Activated naive CD8-positive, alpha-beta T cell treated with anti-CD3 and anti-CD28 coated beads, Interleukin-2, amount 50 U/mL, for 16 hours (primary cell): ENCODE measurements at places on chromosomes 11 and 22.

- DNase-seq: no peak
Measured at GRCh38 chr22:19122752-19123492, 710 bp upstream of the DGCR2 start.

DNA sequence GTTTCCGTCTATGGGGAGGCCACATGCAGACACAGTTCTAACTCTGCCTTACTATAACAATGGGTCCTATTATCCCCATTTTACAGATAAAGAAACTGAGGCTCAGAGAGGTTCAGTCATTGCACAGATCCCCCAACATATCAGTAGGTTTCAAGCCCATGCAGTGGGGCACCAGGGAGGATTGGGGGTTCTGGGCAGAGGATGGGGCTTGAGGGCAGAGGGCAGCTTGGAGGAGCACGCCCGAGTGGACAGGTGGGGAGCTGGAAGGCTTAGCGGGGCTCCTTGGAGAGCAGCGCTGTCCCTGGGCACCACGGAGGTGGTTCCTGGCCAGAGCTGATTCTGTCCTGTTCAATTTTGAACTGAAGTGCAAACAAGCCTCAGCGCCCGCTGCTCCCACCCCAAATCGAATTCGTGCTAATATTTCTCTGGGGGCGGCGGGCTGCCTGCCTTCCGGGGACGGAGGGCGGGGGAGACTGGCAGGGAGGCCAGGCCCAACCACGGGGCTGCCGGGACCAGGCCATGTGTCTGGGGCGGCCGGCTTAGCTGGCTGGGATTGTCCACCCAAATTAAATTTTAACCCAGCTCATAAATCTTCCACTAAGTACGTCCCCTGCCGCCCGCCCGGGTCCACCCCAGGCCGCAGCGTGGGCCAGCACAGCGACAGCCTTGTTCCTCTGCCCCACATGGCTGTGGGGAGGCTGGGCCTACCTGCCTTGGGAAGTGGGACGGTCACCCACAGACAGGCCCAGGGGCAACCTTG, 49.4 kb downstream of the FLRT1 start:
- DNase-seq: no peak

- DNase-seq: no peak
Measured at GRCh38 chr22:43039800-43040199, 24.9 kb upstream of the PACSIN2 start.

- no peak for DNase-seq
Measured at GRCh38 chr22:24099666-24100065, 81.6 kb upstream of the SUSD2 start.

- no peak for DNase-seq
Measured at GRCh38 chr11:33706966-33707365, 6.3 kb upstream of the C11orf91 start.

DNA sequence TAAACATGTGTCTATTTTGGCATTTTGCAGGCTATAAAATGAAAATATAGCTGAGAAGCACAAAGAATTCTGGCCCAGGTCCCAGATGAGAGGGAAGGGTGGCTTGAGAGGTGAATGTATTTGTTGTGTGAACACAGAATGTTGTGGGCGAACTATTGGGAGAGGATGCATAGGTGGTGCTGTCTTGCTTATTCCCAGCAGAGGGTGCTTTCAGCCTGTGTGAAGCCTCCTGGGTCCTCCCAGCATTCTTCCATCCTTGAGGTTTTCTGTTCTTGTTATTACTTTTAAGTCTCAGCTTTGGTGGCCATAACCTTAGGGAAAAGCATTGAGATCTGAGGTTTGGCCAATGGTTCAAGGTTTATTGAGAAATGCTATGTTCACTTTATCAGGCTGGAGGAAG, 108.7 kb upstream of the SNX19 start:
- DNase-seq: no peak

GRCh38 chr22:37435970-37436603, 8.8 kb upstream of the ELFN2 start:
- DNase-seq: no peak

- DNase-seq: no peak
Measured at GRCh38 chr11:71222318-71223080, 29.9 kb downstream of the SHANK2 start.

- no peak for DNase-seq
Measured at GRCh38 chr11:15662285-15662684, 547.6 kb downstream of the INSC start.

DNA sequence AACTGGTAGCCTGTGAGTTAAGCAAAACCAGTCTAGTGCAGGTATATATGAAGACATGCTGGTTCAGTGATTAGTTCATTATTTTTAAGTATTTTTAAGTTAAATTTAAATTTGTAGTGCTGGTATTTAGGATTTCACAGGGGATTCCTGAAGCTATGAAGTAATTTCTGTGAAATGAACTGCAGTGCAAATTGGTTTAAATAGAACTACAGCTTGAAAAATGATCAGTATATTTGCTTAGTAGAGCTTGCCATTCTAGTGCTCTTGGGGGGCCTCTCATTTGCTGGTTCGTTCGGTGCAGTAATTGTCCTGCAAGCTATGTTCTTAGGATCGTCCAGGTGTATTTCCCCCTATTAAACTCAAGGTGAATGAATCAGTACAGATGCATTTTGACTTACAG, 13.1 kb downstream of the REXO2 start:
- DNase-seq: no peak

DNA sequence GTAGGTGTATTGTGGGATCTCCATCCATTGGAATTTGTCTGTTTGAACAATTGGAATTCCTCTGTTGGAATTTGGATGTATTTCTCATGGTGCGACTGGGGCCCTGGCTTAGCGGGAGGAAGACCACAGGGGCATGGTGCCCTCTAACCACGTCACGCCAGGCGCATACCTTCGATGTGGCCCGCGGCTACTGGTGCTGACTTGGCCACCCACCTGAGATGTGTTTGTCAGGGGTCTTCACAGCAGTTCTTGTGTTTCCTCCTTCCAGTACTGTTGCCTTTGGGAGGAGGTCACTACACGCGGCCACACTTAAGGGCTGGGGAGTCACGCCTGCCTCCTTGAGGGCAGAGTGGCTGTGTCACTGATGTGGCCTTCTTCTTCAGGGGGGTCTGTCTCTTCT, 36.6 kb upstream of the GRAMD4 start:
- DNase-seq: no peak

- no peak for DNase-seq
Measured at GRCh38 chr11:8744423-8744822, 61.8 kb downstream of the RPL27A start.

GRCh38 chr22:37342065-37342464, 59.8 kb downstream of the CYTH4 start:
- no peak for DNase-seq

DNA sequence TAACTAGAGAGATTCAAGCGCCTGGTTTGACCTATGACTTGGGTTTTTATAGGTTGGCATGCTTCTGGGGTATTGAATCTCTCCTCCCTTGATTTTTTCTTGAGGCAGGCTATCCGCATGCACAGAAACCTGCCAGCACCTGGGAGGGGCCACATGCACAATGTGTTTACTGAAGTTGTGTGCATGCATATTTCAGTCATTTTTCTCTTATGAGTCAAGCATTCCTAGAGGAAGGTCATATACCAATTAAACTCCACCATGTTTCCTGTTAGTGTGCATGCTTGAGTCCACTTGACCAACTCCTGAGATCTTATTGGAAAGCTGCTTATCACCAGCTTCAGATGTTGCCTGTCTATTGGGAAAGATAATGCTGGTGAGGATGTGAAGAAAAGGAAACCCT, 1718.4 kb downstream of the LRRC4C start:
- no peak for DNase-seq

- DNase-seq: no peak
Measured at GRCh38 chr11:48177661-48178060, 38.9 kb upstream of the OR4B1 start.

DNA sequence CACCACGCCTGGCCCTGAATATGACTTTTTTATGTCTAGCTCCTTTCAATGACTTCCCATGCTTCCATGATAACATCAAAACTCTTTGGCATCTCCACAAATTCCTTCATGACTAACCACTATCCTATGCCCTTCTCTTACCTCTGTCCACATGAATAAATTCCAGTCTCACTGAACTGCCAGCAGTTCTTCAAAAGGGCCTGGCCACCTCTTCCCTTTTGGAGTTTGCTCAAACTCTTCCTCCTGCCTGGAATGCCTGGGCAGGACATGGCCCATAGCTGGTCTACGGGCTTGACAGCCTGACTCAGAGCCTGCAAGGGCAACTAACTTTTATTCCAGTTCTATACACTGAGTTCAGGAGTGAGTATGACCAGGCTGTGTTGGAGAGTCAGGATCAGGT, 41.8 kb upstream of the ZBTB16 start:
- DNase-seq: no peak

GRCh38 chr11:763073-763463, 14.2 kb downstream of the GATD1 start:
- no peak for DNase-seq

GRCh38 chr11:92941676-92942571, 27.5 kb upstream of the MTNR1B start:
- DNase-seq: no peak

GRCh38 chr22:23274146-23274526, 93.8 kb downstream of the BCR start:
- DNase-seq: no peak

DNA sequence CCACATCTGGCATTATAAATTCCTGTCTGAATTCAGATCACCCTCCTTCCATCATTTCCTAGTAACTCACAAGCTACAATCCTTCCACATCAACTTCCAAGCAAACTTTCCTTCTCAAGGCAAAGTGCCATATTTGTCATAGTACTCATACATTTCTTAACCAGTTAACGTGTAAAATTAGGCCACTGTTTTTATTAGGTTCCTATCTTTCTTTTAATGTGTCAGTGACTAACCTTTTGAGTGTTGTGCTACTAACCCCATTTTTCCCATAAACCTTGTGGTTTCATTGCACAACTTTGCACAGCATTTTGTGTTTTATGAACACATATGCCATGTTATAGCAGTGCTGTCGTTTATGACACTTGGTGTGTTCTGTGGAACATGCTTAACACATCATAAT, 90.1 kb downstream of the KIF18A start:
- no peak for DNase-seq

- no peak for DNase-seq
Measured at GRCh38 chr22:40485813-40486667, 115.6 kb downstream of the SGSM3 start.
